SW 1271 (cell line): ENCODE measurements at places on chromosomes 3 and 15.

DNA sequence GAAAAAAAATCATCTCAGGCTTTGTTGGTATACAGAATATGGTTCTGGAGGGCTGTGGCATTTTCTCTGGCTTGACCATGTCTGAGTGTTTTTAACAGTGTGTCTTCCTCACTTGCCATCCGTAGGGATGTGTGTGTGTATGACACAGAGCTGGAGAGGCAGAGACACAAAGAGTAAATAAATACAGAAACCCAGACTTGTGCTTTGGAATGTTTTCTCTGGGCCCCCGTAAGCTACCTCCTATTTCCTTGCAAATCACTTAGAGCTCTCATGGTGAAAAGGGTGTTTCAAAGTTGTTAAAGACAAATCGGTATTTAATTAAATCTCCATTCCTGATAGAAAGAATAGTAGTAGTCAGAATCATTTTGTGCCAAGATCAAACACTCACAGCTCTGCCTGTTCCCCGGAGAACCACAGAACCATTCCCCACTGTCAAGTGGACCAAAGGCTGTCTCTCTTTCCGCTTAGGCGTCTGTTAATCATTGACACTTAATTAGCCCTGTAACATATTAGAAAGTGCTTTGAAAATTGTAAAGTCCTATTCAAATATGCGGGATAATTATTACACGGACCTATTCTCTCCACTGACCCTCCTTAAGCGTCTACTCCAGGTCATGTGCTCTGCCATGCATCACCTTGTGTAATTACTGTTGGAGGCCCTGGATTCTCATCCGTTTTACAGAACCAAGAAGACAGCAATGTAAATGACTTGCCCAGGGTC is 313.6 kb upstream of the TLE3 start:
- no peak for DNase-seq

GRCh38 chr3:9501226-9501625 is 52.4 kb downstream of the LHFPL4 start:
- DNase-seq: no peak

- no peak for DNase-seq
These were observed 799 bp downstream of the VPS33B start for GRCh38 chr15:91021516-91022074.

DNA sequence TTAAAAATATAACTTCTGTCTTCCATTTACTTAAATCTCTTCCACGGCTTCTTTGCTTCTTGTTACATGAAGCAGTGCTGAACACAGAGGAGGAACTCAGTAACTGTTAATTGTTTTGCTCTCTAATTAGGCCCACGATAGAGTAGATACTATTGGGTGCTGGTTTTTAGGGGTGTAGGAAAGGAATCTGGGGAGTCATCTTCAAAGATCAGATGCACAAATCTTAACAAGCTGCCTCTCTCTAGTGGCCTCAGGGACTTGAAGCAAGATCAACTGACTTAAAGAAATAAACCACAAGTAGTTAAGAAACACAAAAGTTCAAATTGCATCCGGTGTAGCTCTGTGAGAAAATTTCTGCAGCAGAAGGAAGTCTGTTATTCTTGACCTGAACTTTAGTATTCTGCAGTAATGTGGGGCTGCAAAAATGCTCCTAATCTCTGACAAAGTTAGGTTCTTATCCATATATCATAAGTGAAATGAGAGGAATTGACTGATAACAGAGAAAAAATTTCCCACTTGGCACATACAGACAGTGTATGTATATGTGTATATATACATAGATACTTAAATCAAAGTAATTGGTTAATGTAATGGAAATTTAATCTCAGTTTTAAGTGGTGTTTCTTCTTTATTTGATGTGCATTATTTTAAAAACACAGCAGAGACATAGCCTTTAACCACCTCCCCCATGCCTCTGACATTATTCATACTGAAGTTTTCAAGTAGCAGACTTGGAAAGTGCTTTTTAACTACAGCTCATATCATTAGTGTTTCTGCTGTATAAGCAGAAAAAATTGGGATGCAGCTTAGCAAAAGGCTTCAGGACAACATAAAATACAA is 51.8 kb downstream of the CHST2 start:
- no peak for DNase-seq

- no peak for DNase-seq
These were observed 3.3 kb upstream of the EHD4 start for GRCh38 chr15:41975669-41976068.
